ENCODE measurements at places on chromosomes 7 and 10.

DNA sequence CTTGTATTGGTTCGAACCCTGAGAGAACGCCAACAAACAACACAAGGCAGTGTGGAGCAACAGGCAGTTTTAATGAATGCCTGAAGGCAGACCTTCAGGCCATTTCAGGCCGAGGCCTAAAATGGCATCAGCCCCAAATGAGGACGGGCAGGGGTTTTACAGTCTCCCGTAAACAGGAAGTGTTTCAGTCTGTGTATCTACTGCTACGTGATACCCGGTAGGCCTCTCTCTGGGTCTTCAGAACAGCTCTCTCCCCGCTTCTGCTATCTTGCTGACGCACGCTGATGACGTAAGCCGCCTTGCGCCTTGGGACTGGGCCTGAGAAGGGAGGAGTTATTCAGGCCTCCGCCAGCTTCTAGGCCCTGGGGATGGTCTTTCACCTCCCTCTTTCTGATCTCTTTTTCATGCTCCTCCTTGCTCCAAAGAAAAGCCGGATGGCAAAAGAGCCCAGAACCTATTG lies 67.7 kb downstream of the ST8SIA6 start:
- DNase-seq = no peak

DNA sequence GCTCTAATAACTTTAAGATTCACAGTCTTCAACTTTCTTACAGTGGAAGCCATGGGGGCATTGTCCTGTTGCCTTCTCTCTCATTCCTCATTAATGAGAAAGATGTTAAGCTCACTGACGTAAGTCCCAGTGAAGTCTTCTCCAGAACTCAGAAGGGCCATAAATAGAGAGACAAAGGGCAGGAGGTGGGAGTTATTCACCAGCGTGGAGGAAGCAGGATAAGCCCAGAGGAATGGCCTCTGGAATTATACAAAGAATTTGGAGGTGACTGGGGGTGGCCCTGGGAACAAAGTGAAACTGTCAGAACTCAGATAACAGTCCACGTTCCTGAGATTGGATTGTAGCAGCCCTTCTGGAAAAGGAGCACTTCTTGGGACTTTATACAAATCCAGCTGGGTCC lies 52.4 kb downstream of the SORBS1 start:
- no peak for DNase-seq

GRCh38 chr7:89826557-89826956 lies 327.7 kb upstream of the STEAP1 start:
- DNase-seq = no peak

DNA sequence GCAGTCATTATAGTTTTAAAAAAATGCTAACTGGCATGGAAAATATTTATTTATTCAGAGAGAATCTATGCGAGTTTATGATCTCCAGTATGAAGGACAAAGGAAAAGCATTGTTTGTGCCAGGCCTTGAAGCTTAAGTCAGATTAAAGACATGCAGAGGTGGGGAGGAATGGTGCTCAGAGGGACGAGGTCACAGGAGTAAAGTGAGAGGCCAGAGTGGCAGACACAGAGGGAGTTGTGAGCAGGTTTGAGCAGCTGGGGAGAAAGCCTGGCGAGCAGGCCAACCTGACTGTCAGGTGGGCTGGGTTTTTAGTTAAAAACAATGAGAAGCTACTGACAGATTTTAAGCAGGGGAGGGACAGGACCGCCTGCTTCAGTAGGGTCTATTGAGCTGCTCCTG lies 6.8 kb upstream of the CCNY start:
- DNase-seq = no peak

GRCh38 chr7:29924684-29925083 lies 64.9 kb downstream of the SCRN1 start:
- no peak for DNase-seq

GRCh38 chr7:107051376-107051775 lies 6.9 kb downstream of the PRKAR2B start:
- no peak for DNase-seq
